Activated CD4-positive, alpha-beta T cell treated with anti-CD3 and anti-CD28 coated beads, Interleukin-10, Interleukin-2, amounts not matched to agents 100 ng/mL and 50 ng/mL, durations not matched to agents 16 hours and 8 hours (primary cell): ENCODE measurements at places on chromosomes 3 and 15.

GRCh38 chr3:86673991-86674390 is 317.0 kb downstream of the VGLL3 start:
- DNase-seq, result no peak

DNA sequence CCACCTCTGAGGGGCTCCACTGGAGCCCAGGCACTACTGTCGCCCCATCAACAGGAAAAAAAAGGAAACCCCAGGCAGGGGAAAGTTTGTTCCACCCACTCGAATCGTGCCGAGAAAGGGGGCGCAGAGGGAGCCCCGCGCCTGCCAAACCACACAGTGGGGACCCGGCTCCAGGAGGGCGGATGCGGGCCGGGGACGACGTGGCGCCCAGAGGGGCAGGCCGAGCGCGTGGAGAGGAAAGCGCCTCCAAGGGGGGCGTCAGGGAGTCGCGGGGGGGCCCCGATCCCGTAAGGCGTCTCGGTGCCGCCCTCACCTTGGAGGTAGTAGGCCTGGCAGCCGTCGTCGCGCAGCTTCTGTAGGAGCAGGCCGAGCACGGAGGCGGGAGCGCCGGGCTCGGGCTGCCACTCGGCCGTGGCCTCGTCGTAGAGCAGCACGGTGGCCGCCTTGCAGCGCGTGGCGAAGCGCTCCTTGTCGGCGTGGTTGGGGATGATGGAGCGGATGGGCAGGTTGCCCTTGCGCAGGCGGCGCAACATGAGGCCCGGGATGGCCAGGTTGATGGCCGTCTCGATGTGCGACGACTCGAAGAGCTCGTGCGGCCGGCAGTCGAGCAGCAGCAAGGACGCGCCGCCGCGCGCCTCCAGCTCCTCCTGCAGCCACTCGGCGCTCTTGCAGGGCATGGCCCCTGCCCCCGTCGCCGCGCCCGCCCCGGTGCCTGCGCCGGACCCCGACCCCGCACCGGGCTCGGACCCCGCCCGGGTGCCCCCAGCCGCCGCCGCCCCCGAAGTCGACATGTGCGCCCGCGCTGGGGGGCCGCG is 627 bp downstream of the DUSP7 start:
- DNase-seq, result peak; percentile 53

DNA sequence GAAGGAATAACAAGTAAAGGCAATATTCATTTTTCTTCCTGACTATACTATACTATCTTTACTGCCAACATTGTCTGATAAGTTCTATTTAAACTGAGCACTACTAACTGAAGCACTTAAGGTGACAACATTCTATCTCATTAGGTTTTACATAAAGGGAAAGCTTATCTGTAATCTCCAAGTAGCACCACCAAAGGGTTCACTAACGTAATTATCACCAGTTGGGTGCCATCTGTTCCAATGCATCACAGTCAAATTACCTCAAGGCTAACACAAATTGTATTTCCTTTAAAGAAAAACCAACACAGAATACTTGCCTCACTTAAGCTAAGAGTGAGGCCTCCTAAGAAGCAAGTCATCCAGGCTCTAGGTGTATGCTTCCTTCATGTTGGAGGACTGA is 453.8 kb downstream of the RAP2B start:
- DNase-seq, result no peak

GRCh38 chr3:46231323-46231722 is 10.9 kb upstream of the CCR3 start:
- DNase-seq, result peak; percentile 41

DNA sequence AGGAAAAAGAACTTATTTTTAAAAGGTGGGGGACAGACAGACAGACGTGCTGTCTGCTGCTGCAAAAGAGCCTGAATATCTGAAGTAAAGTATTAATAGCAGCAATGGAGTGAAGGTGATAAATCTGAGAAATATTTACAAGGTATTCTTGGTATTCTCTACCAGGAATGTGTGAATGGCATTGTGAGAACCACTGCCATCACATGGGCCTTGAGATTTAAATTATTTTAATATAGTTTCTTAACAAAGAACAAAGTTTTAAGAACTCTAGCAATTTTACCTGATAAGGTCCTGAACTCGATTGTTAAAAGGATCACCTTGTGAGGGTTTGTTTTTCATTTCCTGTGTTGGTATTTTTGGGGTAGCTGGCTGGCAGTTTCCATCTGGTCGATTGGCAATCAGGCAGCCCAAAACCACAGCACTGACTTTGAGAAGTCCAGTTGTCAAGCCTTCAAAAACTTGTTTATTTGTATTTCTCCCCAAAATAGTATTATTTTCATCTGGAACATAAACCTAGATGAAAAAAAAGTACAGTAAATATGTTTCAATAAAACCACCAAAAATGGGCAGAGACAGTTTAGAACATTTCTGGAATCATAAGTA is 97.3 kb downstream of the ISL2 start:
- DNase-seq, result no peak

GRCh38 chr3:30640851-30641250 is 34.5 kb downstream of the TGFBR2 start:
- no peak for DNase-seq

- no peak for DNase-seq
Observed at GRCh38 chr3:141045849-141046248, 5.3 kb upstream of the SPSB4 start.

DNA sequence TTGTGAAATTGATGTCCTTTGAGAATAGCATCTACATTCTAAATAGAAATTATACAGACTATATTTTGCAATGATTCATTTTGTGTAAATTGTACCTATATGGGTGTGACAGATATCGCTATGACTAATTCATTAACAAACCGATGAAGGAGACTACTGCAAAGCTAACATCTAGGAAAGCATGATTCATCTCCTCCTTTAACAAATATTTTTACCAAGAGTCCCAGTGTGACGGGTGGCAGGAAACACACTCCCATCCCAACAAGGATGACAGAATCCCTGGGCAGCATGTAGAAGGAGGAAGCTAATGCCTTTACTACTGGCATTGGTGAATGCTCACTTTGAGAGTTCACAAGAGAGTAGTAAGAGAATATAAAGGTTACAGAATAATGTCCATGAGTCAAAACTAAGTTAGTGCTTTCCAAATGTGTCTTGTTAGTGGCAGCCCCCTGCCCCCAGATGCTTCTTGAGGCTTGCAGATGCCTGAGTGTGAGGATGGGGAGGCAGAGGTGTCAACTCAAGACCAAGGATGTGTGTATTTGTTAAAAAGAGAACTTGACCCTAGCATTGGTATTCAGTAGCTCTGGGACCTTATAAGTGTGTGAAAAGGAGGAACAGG is 180.6 kb downstream of the FMN1 start:
- peak; percentile 43 for DNase-seq

GRCh38 chr3:129855832-129856419 is 37.6 kb downstream of the TMCC1 start:
- peak; percentile 61 for DNase-seq

DNA sequence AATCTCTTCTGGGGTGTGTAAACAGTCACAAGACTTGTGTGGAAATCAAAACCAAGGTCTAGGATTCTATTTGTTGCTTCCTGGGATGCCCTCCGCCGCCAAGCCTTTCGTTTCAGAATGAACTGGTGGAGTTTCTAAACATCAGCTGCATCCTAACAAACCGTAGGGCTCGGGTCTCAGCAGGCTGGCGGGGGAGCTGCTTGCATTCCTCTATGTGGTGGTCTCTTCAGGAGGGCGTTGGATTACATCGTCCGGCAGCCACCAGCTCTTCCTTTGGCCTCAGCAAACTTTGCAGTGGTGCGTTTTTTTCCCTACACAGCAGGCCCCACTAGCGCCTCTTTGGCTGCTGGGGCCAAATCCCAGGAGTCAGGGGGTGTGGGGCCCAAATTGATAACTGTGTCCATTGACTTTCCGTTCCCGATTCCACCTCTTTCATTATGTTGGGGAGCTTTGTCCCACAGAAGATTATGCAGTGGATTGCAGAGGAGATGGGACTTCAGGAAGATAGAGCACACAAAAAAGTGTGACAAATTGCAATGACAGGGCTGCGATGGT is 390.0 kb upstream of the NR2F2 start:
- DNase-seq, result no peak

DNA sequence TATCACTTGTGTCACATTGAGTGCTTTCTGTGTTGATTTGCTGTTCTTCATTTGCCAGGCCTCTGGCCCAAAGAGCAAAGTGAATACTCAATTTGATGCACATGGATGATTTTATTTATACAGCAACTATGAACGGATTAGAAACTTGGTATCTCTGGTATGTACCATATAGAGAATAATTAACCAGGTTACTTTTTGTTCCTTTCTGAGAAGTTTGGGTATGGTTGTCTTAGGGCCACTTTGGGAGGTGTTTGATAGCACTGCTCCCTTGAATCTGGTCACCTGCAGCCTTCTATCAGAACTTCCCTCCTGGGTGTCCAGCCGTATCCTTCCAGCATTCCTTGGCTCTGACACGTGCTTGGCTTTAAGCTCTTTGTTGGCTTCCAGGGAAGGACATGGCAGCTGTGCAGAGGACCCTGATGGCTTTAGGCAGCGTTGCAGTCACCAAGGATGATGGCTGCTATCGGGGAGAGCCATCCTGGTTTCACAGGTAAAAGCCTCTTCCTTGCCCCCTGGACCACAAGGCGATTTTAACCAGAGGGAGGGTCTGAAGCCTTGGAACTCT is 12.7 kb downstream of the TAGLN3 start:
- no peak for DNase-seq

DNA sequence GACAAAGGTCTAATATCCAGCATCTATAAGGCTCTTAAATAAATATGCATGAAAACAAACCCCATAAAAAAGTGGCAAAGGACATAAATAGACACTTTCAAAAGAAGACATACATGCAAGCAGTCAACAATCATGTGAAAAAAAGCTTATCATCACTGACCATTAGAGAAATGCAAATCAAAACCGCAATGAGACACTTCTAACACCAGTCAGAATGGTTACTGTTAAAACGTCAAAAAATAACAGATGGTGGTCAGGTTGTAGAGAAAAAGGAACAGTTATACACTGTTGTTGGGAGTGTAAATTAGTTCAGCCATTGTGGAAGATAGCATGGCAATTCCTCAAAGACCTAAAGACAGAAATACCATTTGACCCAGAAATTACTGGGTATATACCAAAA is 440.7 kb upstream of the KCNMB2 start:
- DNase-seq, result no peak

- DNase-seq, result no peak
Observed at GRCh38 chr15:92452143-92452542, 58.5 kb downstream of the ST8SIA2 start.

DNA sequence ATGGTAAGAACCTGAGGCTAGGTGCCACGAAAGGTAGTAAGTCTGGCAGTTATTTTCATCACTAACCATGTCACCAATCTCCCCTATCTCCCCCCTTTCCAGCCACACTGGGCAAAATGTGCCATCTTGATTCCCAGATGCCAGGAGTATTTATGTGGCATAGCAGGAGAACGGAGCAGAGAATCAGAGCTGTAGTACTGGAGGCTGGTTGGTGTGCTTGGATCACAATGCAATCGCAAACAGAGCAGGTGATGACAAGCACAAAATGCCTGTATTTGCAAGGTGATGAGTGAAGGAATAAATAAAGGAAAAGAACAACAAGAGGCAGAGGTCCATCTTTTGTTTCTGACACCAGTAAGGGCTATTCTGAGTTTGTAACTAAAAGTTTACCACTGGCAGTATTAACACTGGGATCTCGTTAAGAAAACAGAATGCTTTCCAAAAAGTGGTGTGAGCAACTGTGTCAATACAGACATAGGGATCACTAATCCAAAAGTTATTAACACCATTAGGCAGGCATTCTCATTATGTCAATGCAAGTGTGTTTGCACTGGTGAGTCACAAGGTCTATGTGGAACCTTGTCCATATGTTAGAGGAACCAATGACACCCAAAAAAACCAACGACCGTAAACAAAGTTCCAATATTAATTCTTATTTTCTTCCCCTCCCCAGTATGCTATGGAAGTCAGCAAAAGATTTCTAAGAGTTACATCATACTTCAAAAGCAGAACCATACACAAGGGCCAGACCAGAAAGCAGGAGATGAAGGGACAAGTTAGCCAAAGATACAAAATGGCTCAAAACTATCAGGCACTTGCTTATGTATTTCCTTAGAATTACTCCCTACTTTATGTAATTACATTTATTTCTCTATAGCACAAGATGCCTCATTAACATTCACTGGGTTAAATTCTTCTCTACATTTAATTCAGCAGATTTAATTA is 556.6 kb downstream of the FOXP1 start:
- no peak for DNase-seq

GRCh38 chr15:91890614-91891013 is 37.1 kb downstream of the SLCO3A1 start:
- DNase-seq, result no peak

- no peak for DNase-seq
Observed at GRCh38 chr15:62539236-62539635, 374.2 kb upstream of the C2CD4B start.

- no peak for DNase-seq
Observed at GRCh38 chr15:92163641-92164040, 230.0 kb upstream of the ST8SIA2 start.

GRCh38 chr3:184284696-184285095 is 8.9 kb downstream of the ECE2 start:
- peak; percentile 46 for DNase-seq

- no peak for DNase-seq
Observed at GRCh38 chr15:40327457-40327856, 4.0 kb downstream of the INAFM2 start.

GRCh38 chr3:99659032-99659431 is 20.6 kb downstream of the COL8A1 start:
- peak; percentile 9 for DNase-seq

DNA sequence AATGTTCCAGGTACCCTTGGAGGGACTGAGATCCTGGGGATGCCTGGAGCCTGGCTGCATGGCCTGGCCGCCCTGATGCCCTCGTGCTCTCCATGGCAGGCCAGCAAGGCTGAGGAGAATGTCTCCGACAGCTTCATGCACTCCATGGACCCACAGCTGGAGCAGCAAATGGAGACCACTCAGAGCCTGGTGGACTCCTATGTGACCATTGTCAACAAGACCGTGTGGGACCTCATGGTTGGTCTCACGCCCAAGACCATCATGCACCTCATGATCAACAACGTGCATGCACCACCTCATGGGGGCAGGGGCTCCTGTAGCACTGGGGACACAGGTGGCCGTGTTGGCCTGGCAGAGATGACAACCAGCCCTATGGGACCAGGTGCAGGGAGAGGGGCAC is 19.7 kb downstream of the GOLGA6A start:
- no peak for DNase-seq

- DNase-seq, result no peak
Observed at GRCh38 chr15:57220205-57220604, 156.1 kb upstream of the CGNL1 start.

DNA sequence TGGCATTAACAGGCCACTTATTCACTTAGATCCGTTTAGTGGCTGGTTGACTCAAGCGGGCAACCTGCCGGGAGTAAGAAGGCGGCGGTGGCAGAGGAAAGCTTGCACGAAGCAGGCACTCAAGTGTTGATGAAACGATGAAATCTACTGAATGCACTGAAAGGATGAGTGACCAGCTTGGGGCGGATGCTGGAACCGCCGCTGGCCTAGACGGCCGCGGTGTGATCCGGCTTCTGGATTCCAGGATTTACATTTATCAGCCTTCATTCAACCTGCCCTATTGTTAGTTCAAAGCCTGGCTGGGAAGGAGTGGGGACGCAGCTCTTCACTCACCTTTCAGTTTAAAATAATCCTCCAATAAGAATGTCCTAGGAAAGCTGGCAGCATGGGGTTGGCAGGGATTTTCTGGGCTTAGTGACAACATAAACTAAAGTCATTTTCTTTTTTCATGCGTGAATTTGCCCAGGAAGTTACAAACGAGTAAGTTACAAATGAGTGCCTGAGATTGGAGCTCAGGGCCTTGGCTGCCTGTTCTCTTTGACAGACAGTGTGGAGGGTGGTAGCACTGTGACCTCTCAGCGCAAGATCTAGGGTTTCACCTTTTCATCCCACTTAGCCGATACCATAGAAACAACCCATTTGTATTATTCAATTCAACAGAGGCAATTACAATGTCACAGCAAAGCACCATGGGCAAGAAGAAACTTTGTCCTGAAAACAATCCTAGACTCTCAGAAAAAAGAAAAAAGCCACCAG is 1.1 kb upstream of the PLCH1 start:
- DNase-seq, result no peak
